ENCODE measurements at places on chromosomes 16 and 17. TPM values are rescaled to one million over a fixed set of nuclear protein-coding genes. Genes with fewer than 3 reads are reported as not detected.
A peak's percentile ranks its signal among the peaks of the same experiment; 100 is the strongest.

- H3K27ac ChIP-seq: no peak overlapping the region
- H3K36me3 ChIP-seq: peaks cover 51% of the 10 kb centered on the region
- no peak for DNase-seq
- peaks cover 15% of the 10 kb centered on the region for H3K4me1 ChIP-seq
- no peak overlapping the region for H3K4me3 ChIP-seq
- no peaks in the 10 kb centered on the region for H3K27me3 ChIP-seq
Measured at GRCh38 chr16:4675864-4676786, 17.2 kb upstream of the NUDT16L1 start.

DNA sequence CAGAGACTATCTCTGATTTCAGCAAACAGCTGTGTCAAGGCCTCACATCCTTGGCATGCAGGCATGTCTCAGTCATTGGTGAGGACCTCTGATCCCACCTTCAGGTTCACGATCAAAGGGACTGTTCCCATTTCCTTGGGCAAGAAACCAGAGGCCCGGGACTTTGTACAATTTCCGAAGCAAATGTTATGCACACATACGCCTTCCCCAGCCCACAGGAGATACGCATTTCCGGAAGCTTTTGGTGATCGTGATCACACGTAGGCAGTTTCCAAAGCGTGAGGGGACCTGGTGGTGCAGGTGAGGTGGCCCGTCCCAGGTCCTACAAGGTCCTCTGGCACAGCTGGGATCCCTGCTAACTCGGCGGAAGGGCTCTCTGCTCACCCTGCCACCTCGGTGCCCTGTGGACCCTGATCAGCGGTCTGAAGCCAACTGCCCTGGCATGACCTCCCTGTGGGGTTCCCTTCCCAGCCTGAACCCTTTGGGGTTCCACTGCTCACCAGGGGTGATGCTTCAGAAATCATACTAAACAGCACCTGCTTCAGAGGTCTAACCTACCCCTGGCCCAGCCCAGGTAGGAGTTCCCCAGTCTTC lies 28.8 kb upstream of the KLHDC4 start:
- DNase-seq: no peak
- no peak overlapping the region for H3K4me3 ChIP-seq
- no peaks in the 10 kb centered on the region for H3K27me3 ChIP-seq
- no peak overlapping the region for H3K27ac ChIP-seq

GRCh38 chr17:62716834-62717588 lies 89.5 kb downstream of the MRC2 start:
- DNase-seq: no peak
- H3K36me3 ChIP-seq: no peaks in the 10 kb centered on the region
- H3K27ac ChIP-seq: peak overlapping the region; percentile 7

GRCh38 chr16:50299508-50300105 lies 33.3 kb downstream of the ADCY7 start:
- H3K27ac ChIP-seq: no peak overlapping the region
- H3K27me3 ChIP-seq: no peaks in the 10 kb centered on the region
- no peak overlapping the region for H3K4me3 ChIP-seq
- no peak for DNase-seq

DNA sequence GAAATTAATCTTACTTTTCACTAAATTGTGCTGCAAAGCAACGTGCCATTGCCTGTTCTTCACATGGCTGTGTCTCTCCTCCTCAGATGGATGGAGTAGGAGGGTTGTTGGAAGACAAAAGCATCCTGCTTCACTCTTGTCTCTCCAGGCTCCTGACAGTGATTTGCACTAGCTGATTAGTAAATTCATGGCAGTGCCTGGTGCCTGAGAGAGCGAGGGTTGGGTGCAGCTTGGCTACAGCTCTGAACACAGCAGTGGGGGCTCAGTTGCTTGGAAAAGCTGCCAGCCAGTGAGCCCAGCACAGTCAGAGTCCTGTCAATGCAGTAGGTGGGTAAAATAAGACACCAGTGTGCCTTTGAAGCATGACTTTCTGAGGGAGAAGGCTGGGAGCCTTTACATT lies 37.4 kb downstream of the CDH13 start:
- no peak overlapping the region for H3K4me3 ChIP-seq
- H3K27me3 ChIP-seq: no peaks in the 10 kb centered on the region
- no peak for DNase-seq
- no peak overlapping the region for H3K27ac ChIP-seq
- H3K36me3 ChIP-seq: peaks cover 8% of the 10 kb centered on the region

DNA sequence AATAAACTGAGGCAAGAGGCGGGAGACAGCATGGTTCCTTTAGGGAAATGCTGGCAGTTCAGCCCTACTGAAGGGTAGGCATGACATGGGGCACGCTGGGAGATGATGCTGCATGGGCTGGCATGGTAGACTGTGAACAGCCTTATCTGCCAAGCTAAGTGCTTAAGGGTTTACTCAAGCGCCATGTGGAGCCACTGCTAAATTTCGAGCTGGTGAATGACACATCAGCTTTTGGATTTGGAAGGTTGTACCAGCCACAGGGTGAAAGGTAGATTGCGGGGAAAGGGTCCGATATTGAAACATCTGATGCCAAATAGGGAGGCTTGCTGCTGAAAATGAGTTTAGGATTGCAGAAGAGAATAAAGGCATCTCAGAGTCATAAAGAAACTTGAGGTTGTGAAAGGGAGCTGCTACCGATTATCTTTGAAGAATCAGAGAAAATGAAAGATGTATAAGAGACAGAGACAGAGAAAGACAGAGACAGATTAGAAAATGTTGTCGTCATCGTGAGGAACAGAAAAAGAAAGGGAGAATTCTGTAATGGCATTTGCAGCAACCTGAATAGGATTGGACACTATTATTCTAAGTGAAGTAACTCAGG lies 16.3 kb downstream of the PIK3R5 start:
- no peaks in the 10 kb centered on the region for H3K27me3 ChIP-seq
- H3K36me3 ChIP-seq: no peaks in the 10 kb centered on the region
- H3K27ac ChIP-seq: no peak overlapping the region
- DNase-seq: no peak
- no peak overlapping the region for H3K4me3 ChIP-seq

DNA sequence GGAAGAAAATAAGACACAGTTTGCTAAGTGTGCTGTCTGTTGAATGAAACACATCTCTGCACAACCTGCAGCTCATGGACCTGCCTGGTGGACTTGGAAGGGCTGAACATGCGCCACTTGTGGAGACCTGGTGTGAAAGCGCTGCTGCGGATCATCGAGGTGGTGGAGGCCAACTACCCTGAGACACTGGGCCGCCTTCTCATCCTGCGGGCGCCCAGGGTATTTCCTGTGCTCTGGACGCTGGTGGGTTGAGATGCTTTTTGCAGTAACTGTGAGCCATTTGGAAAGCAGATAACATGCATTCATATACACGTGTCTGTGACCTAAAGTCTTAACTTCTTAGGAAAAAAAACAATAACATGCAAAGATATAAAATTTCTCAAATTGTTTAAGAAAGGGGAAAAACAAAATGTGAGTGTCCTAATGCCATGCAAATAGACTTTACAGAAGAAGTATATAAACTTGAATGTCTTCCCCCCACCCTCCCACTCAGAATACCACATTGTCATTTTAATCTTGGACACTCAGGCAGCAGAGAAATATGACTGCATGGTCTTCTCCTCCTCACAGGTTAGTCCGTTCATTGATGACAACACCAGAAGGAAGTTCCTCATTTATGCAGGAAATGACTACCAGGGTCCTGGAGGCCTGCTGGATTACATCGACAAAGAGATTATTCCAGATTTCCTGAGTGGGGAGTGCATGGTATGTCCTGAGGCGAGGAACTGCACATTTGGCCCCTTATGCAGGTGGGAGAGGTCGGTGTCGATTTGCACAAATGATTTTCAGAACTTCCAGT lies 65.6 kb downstream of the SEC14L1 start:
- peaks cover 69% of the 10 kb centered on the region for H3K36me3 ChIP-seq
- DNase-seq: no peak
- H3K27ac ChIP-seq: no peak overlapping the region
- no peak overlapping the region for H3K4me3 ChIP-seq
- H3K27me3 ChIP-seq: no peaks in the 10 kb centered on the region

- H3K4me3 ChIP-seq: no peak overlapping the region
- H3K36me3 ChIP-seq: no peaks in the 10 kb centered on the region
- peaks cover 18% of the 10 kb centered on the region for H3K4me1 ChIP-seq
- no peaks in the 10 kb centered on the region for H3K27me3 ChIP-seq
- no peak for DNase-seq
Measured at GRCh38 chr17:17954079-17954478, 18.1 kb downstream of the TOM1L2 start.

- DNase-seq: peak; percentile 67
- peaks cover 19% of the 10 kb centered on the region for H3K4me1 ChIP-seq
- peak overlapping the region; percentile 99 for H3K4me3 ChIP-seq
Measured at GRCh38 chr17:2043785-2044184, 2.0 kb downstream of the OVCA2 start.

- no peak for DNase-seq
- no peak overlapping the region for H3K27ac ChIP-seq
- H3K4me1 ChIP-seq: peaks cover 10% of the 10 kb centered on the region
- no peaks in the 10 kb centered on the region for H3K27me3 ChIP-seq
- peaks cover 39% of the 10 kb centered on the region for H3K36me3 ChIP-seq
Measured at GRCh38 chr17:75508931-75509361, 6.4 kb downstream of the CASKIN2 start.

- no peak overlapping the region for H3K4me3 ChIP-seq
- no peaks in the 10 kb centered on the region for H3K36me3 ChIP-seq
- no peak for DNase-seq
- no peaks in the 10 kb centered on the region for H3K27me3 ChIP-seq
Measured at GRCh38 chr17:9948928-9949327, 43.9 kb upstream of the RCVRN start.

GRCh38 chr16:74666425-74667254 lies at the start of gene RFWD3:
RFWD3 (minus strand) TSS chr16:74666877; CDS start chr16:74661449, 5,428 bp downstream.
- H3K4me1 ChIP-seq: peaks cover 5% of the 10 kb centered on the region
- H3K36me3 ChIP-seq: peaks cover 32% of the 10 kb centered on the region
- H3K4me3 ChIP-seq: peak within 1 kb of the TSS; percentile 89

DNA sequence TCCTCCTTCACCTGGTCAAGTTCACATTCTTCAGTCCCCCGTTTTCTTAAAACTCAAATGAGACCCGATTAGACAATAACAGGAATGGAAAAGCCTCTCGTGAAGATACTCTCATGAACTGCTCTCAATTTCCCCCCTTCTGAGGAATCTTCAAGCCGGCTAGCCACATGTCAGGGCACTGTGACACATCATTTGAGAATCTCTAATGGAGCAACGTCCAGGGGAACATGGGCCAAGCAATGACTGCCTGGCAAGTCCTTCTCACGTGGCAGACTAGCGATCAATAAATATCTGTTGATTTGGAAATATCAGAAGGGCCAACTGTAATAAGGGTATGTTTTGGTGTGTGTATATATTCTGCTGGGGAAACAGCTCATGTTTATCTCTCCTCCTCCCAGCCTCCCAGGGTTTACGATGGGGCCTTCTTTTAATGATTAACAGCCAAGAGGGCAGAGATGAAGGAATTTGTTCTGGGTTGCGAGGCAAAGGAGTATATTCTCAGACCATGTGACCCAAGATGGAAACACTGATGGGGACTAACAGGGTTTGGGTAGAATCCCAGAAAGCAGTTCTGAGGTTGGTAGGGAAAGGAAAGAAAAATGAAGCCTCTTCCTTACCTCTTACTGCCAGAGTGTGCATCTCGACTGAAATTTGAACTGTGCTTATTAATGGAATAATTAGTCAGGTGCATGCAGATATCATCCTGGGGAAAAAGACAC lies 21.4 kb downstream of the TTLL6 start:
- no peaks in the 10 kb centered on the region for H3K36me3 ChIP-seq
- peaks cover 11% of the 10 kb centered on the region for H3K4me1 ChIP-seq
- peaks cover 39% of the 10 kb centered on the region for H3K27me3 ChIP-seq

GRCh38 chr16:73228649-73229048 lies 180.7 kb upstream of the ZFHX3 start:
- no peak overlapping the region for H3K27ac ChIP-seq
- H3K36me3 ChIP-seq: peaks cover 5% of the 10 kb centered on the region
- peaks cover 51% of the 10 kb centered on the region for H3K27me3 ChIP-seq
- DNase-seq: no peak
- H3K4me1 ChIP-seq: no peaks in the 10 kb centered on the region

DNA sequence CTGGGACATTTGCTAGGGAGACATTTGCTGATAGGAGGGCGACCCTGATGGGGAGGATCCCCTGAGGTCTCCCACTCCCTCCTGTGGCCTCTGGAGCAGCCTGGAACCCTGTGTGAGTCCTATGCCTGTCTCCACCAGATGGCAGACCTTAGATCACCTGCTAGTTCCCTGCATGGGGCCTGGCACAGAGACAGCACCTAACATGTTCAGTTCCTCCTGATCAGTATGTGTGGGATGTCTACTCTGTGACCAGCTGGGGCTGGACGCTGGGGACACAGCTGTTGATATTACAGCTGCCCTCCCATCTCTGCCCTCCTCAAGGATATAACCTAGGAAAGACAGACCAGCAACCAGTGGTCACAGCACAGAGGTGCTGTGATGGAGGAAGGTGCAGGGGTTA lies 1.1 kb upstream of the ADCY7 start:
- no peak overlapping the region for H3K27ac ChIP-seq
- no peaks in the 10 kb centered on the region for H3K4me1 ChIP-seq
- H3K27me3 ChIP-seq: no peaks in the 10 kb centered on the region
- peak; percentile 43 for DNase-seq
- no peak overlapping the region for H3K4me3 ChIP-seq

DNA sequence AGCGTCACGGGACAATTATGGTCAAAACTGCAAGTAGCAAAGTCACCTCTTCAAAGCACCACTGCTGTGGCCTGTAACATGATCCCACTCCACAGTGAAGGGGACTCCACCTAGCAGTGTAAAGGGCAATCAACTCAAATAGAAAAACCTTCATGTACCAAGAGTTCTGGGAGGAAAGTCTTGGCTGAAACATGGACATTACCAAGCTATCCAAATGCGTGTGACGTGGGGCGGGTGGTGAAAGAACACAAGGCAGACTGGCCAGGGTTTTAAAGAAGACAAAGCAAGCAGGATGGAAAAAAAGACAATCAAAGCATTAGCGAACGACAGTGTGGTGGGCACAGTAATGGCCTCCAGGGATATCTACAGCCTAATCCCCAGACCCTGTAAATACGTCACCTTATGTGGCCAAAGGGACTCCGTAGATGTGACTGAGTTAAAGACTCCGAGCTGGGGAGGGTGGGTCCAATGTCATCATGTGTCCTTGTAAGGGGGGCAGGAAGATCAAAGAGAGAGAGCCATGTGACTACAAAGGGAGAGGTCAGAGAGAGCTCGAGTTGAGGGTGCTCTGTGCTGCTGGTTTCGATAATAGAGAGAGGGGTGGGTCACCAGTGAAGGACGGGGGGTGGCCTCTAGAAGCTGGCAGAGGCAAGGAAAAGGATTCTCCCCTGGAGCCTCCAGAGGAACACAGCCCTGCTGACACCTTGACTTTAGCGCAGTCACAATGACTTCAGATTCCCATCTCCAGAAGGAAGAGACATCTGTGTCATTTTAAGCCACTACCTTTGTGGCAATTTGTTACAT lies 6.0 kb downstream of the HSDL1 start:
- no peaks in the 10 kb centered on the region for H3K36me3 ChIP-seq
- no peaks in the 10 kb centered on the region for H3K27me3 ChIP-seq
- no peak overlapping the region for H3K27ac ChIP-seq
- no peak overlapping the region for H3K4me3 ChIP-seq

GRCh38 chr16:24041834-24042631 lies 206.2 kb downstream of the PRKCB start:
- peak; percentile 74 for DNase-seq
- H3K27me3 ChIP-seq: peaks cover 33% of the 10 kb centered on the region
- H3K27ac ChIP-seq: no peak overlapping the region
- no peaks in the 10 kb centered on the region for H3K4me1 ChIP-seq
- H3K4me3 ChIP-seq: no peak overlapping the region

SLC16A6 gene
- total RNA-seq: 1.6 TPM

CTRL gene
- total RNA-seq: 0.52 TPM
